Endothelial cell of umbilical vein (primary cell): ENCODE measurements at places on chromosomes 6 and 20. TPM values are rescaled to one million over a fixed set of nuclear protein-coding genes. Genes with fewer than 3 reads are reported as not detected.

CHRNA4 gene
- total RNA-seq = not detected in 2 replicates

GRCh38 chr6:122472022-122472340, 374 bp upstream of the SERINC1 start:
- DNase-seq = no peak
- no peaks in the 10 kb centered on the region for H3K27me3 ChIP-seq
- peaks cover 8% of the 10 kb centered on the region for H3K4me1 ChIP-seq
- H3K27ac ChIP-seq = peak overlapping the region; percentile 91
- H3K4me3 ChIP-seq = peak overlapping the region; percentile 97
- no peaks in the 10 kb centered on the region for H3K36me3 ChIP-seq

GRCh38 chr6:22306741-22307466, 10.1 kb upstream of the PRL start:
- no peak overlapping the region for H3K27ac ChIP-seq
- DNase-seq = no peak
- H3K4me1 ChIP-seq = no peaks in the 10 kb centered on the region
- no peaks in the 10 kb centered on the region for H3K36me3 ChIP-seq

GRCh38 chr6:86306210-86306609, 631.1 kb upstream of the HTR1E start:
- no peak for DNase-seq
- no peak overlapping the region for H3K27ac ChIP-seq
- H3K36me3 ChIP-seq = no peaks in the 10 kb centered on the region
- no peak overlapping the region for H3K4me3 ChIP-seq
- no peaks in the 10 kb centered on the region for H3K27me3 ChIP-seq

DNA sequence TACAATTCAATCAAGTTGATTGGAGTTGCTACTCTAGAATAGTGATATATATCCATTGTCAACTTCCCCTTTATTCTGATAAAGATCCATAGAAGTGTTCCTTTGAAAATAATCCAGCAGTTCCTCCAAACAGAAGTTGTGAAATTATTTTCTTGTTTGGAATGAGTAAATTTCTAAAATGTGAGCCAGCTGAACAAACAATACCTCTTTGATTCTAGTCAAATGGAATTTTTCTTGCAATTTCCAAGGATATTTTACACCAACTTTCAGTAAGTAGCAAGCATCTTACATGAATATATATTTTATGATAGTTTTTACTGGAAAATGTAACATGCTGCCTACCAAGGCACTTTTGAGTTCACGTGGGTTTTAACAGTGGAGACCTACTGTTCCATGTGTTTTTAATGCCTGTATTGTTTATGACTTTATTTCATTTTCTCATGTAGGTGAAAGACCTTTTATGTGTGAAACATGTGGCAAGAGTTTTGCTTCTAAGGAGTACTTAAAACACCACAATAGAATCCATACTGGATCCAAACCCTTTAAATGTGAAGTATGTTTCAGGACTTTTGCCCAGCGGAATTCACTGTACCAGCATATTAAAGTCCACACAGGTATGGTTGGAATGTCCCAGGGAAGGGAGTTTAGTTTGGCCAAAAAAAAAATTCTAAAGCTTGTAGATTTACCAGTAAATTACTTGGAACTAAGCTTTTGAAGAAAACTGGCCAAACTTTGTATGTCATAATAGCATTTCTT, 6.5 kb downstream of the GZF1 start:
- DNase-seq = no peak
- no peak overlapping the region for H3K27ac ChIP-seq
- peaks cover 29% of the 10 kb centered on the region for H3K36me3 ChIP-seq
- no peak overlapping the region for H3K4me3 ChIP-seq
- peaks cover 25% of the 10 kb centered on the region for H3K4me1 ChIP-seq

TMEM170B gene
- total RNA-seq = 4.1 and 4.2 TPM in 2 replicates

- no peaks in the 10 kb centered on the region for H3K36me3 ChIP-seq
- no peak overlapping the region for H3K27ac ChIP-seq
- H3K27me3 ChIP-seq = no peaks in the 10 kb centered on the region
- H3K4me1 ChIP-seq = no peaks in the 10 kb centered on the region
Measured at GRCh38 chr6:142138876-142139275, 6.2 kb downstream of the GJE1 start.

PNISR gene
- 79.9 and 106 TPM in 2 replicates for total RNA-seq

DNA sequence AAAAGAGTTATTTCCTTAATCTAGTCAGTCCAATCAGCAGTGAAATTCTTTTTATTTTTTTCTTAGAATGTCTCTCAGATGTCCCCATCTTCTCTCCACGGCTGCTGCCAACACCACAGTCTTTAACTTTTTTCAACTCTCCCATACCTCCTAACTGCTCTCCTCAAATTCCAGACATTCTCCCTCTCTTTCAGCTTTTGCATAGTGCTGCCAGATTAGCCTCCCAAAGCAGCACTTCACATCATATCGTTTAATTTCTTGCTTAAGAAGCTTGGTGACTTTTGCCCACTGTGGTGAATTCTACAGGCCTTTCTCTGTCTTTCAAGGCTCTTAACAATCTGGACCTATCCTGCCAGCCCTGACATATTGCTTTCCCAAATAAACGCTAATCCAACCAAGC, 233.4 kb downstream of the UST start:
- H3K27ac ChIP-seq = no peak overlapping the region
- H3K4me1 ChIP-seq = no peaks in the 10 kb centered on the region
- DNase-seq = no peak
- no peak overlapping the region for H3K4me3 ChIP-seq

BTNL2 gene
- not detected in 2 replicates for total RNA-seq

PTCHD4 gene
- 1.9 and 2.0 TPM in 2 replicates for total RNA-seq

AVP gene
- total RNA-seq = not detected in 2 replicates

LKAAEAR1 gene
- not detected in 2 replicates for total RNA-seq

DNA sequence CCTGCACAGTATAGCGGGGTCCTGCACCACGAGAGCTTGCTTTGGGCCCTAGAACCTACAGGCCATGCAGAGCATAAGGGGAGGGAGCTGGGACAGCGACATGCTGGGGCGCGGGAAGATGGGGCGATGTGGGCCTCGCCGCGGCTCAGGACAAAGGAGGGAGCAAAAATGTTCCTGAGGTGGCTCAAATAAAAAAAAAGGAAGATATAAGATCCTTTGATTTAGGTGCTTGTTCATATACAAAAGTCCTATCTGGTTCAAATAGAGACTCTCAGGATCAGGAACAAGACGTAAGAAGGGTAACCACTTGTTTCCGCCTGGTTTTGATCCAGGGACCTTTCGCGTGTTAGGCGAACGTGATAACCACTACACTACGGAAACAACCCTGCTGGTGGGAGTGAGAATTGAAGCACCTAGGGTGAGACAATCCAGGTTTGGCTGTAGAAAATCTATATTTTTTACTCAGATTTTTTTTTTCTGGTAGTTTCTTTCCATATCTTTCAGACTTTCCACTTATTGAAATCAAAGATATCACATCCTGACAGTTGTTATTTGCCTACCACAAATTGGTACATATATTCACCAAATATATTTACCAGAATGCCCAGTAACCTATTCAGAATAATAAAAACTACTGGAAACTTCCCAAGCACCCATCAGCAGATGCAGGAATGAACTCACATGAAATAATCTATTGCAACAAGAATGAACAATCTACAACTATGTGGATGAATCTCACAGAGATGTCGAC, 177.9 kb upstream of the ZNF184 start:
- no peaks in the 10 kb centered on the region for H3K36me3 ChIP-seq
- H3K4me3 ChIP-seq = no peak overlapping the region
- no peaks in the 10 kb centered on the region for H3K27me3 ChIP-seq
- no peak overlapping the region for H3K27ac ChIP-seq

DNA sequence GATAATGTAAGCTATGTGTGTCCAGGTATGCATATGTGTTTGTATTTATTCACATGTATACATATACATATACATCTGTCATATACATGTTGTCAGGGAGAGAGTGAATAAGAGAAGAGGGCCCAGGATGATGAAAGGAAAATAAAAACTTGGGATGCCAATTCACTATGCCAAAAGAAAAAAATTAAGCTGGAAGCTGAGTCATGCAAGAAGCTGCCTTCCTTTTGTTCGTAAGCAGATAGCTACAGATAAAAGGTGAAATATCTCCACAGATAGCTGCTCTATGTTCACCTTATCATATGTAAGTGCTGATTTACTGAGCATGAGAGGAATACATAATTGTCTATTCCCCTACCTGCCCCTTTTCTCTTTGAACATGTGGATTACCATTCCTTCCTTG, 579.9 kb downstream of the EPM2A start:
- H3K4me1 ChIP-seq = no peaks in the 10 kb centered on the region
- H3K27me3 ChIP-seq = no peaks in the 10 kb centered on the region
- DNase-seq = no peak
- H3K36me3 ChIP-seq = no peaks in the 10 kb centered on the region
- H3K27ac ChIP-seq = no peak overlapping the region
- H3K4me3 ChIP-seq = no peak overlapping the region

DNA sequence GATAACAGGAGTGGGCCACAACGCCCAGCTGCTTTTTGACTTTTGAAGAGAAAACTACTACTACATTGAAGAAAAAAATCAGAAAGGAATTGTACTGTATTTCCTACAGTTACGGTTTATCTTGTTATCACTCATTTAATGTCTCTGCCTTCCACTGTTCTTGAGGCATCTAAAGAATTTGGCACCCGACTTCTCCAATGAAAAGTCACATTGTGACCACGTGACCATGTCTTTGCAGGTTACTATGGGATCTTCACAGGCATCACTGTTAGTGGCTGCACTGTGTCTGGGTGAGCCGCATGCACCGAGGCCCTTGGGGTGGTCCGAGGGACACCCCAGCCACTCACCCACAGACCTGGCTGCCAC, 26.8 kb downstream of the RRBP1 start:
- no peak overlapping the region for H3K4me3 ChIP-seq
- peaks cover 5% of the 10 kb centered on the region for H3K4me1 ChIP-seq
- H3K36me3 ChIP-seq = peaks cover 28% of the 10 kb centered on the region
- no peak for DNase-seq
- H3K27me3 ChIP-seq = no peaks in the 10 kb centered on the region

DNA sequence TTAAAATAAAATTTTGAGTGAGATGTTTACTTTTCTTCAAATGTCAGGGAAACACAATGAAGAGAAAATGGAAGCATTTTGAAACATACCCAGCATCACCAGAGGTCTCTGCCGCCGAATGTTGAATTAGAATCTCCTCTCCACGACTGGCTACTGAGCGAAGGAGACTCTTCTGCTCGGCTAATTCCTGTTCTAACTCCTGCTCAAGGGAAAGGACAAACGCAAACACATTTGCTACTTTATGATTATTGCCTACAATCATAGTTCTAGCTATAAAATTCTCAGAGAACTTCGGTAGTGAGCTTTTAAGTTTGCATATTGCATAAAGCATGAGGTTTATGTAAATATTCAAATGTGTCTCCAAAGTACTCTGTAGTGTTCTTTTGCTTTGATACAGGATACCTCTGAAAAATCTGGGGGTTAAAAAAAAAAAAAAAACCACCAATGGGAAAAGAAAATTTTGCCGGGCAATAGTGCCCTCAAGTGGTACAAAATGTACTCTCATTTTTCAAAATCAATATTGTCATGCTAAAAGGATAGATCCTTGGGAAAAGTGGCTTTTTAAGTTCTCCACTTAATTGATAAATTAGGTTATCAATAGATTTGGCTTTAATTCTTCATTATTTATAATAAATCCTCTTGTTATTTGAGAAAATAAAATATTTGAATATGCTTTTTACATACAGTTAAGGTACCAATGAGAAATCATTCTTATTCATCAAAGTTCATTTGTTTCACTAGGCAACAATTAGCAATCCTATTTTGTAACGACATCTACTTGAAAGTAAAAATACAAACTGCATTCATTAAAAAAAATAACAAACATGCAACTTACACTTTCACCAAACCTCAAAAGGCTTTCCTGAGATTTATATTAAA, 369.0 kb downstream of the SYNE1 start:
- no peaks in the 10 kb centered on the region for H3K4me1 ChIP-seq
- DNase-seq = peak; percentile 52
- no peak overlapping the region for H3K4me3 ChIP-seq
- H3K36me3 ChIP-seq = no peaks in the 10 kb centered on the region

DNA sequence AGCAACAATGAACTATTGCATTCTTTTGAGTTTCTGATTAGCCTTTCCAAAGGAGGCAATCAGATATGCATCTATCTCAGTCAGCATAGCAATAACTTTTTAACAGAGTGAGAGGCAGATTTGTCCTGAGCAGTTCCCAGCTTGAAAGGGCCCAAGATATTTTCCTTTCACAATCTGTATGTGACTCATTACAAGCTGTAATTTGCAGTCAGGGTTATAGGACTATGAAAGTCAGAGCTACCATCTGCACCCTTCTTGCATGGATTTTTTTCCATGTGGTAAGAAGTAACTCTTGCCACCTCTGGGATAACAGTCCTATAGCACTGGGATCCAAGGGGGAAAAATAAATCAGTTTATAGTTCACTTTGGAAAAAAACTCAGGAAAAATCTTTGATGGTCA, 318.2 kb upstream of the RGS17 start:
- H3K27ac ChIP-seq = no peak overlapping the region
- H3K4me3 ChIP-seq = no peak overlapping the region
- DNase-seq = no peak
- H3K36me3 ChIP-seq = no peaks in the 10 kb centered on the region

KCNK16 gene
- not detected in 2 replicates for total RNA-seq

- H3K36me3 ChIP-seq = peaks cover 9% of the 10 kb centered on the region
- no peak for DNase-seq
- no peak overlapping the region for H3K27ac ChIP-seq
- H3K4me1 ChIP-seq = no peaks in the 10 kb centered on the region
- H3K4me3 ChIP-seq = no peak overlapping the region
Measured at GRCh38 chr6:13630499-13630898, 15.4 kb downstream of the NOL7 start.

IP6K3 gene
- not detected in 2 replicates for total RNA-seq

TCF21 gene
- not detected in 2 replicates for total RNA-seq

GRCh38 chr6:109024784-109025183, 69.9 kb downstream of the SESN1 start:
- H3K36me3 ChIP-seq = no peaks in the 10 kb centered on the region
- H3K4me1 ChIP-seq = no peaks in the 10 kb centered on the region
- H3K4me3 ChIP-seq = no peak overlapping the region
- no peaks in the 10 kb centered on the region for H3K27me3 ChIP-seq
- H3K27ac ChIP-seq = no peak overlapping the region

- H3K4me1 ChIP-seq = peaks cover 4% of the 10 kb centered on the region
- no peaks in the 10 kb centered on the region for H3K27me3 ChIP-seq
- no peak overlapping the region for H3K4me3 ChIP-seq
- no peak overlapping the region for H3K27ac ChIP-seq
Measured at GRCh38 chr6:22350109-22350508, 53.3 kb upstream of the PRL start.

PRR18 gene
- not detected in 2 replicates for total RNA-seq

ORC3 gene
- total RNA-seq = 17.9 and 20.1 TPM in 2 replicates

GRCh38 chr20:48899881-48900280, 21.6 kb upstream of the ARFGEF2 start:
- H3K4me3 ChIP-seq = no peak overlapping the region
- DNase-seq = no peak
- no peaks in the 10 kb centered on the region for H3K27me3 ChIP-seq
- no peaks in the 10 kb centered on the region for H3K36me3 ChIP-seq
